ENCODE measurements at places on chromosomes 4 and X. TPM values are rescaled to one million over a fixed set of nuclear protein-coding genes. Genes with fewer than 3 reads are reported as not detected.

DNA sequence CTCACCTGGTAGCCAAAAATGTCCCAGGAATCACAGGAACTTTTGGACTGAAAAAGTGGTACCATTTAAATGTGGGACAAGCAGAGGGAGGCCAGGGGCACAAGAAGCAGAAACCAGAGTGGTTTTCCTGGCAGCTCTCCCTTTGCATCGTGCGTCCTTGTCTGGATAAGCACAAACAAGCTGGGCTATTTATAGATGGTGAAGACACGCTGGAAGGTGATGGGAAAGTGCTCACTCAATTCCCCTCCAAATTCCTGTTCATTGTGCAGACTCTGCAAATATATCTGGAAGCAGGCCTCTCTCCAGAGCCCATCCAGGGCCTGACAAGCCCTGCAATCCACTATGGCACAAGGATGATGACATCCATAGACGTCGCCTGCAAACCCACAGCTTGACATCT is 63.6 kb upstream of the MAP3K15 start:
- DNase-seq: no peak

The LAS1L gene
- 55.3 TPM for total RNA-seq

DNA sequence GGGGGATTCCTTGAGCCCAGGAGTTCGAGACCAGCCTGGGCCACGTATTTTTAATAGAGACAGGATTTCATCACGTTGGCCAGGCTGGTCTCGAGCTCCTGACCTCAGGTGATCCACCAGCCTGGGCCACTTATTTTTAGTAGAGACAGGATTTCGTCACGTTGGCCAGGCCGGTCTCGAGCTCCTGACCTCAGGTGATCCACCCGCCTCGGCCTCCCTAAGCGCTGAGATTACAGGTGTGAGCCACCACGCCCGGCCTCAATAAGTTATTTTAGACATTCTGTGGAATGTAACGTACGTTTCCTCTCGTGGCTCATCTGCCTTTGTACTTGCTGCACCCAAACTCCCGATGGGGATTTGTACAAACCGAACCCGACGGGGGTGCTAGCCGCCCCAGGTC is 8.8 kb downstream of the ASMT start:
- DNase-seq: no peak

- DNase-seq: no peak
These were observed 12.0 kb upstream of the TRIM61 start for GRCh38 chr4:164989471-164989870.

DNA sequence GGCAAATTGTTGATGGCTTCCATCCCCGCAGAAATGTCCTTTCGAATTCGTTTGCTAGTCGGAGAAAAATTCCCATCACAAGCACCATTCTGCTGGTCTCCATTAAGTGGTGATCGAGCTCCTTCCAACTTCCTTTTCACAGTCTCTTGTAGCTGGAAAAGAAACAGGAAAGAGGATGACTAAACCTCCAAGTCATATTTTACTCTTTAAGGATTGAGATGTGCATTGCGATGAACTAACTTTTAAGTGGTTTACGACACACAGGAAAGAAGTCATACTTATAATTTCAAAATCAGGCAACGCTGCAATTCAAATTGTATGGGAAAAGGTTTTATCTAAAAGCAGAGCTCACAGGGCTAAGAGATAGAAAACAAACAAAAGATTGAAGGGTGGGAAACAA is 225.2 kb downstream of the MGST2 start:
- no peak for DNase-seq

Measured in CD8-positive, alpha-beta T cell (primary cell).